ENCODE measurements at places on chromosomes 16 and 17. TPM values are rescaled to one million over a fixed set of nuclear protein-coding genes. Genes with fewer than 3 reads are reported as not detected.

DNA sequence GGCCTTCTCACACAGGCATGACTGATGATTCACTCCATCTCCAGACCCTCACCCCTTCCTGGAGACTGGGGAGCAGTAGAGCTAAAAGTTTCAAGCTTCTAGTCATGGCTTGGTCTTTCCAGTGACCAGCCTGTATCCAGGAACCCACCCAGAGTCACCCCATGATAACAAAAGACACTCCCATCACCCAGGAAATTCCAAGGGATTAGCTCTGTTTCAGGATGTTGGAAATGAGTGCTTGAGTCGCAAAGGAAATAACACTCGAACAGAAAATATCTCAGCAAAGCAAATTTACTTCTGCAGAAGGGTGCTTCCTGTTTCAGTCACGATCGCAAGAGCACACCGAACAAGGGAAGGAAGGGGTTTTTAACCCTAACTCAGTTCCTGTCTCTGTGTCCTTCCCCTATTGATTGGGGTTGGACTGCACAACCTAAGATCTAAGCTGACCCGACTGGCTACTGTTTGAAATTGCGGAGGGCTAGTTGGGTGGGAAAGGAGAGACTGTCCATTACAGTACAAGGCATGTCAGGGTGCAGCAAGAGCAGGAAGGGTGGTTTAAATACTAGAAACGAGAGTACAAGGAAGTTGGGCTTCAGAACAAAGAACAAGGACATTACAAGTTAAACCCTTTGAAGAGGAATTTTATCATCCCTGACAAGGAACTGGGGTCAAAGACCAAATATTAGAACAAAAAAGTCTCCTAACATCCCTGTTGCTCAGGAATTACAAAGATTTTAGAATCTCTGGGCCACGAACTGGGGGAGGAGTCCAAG lies 224.4 kb upstream of the CACNG5 start:
- no peak for DNase-seq

DNA sequence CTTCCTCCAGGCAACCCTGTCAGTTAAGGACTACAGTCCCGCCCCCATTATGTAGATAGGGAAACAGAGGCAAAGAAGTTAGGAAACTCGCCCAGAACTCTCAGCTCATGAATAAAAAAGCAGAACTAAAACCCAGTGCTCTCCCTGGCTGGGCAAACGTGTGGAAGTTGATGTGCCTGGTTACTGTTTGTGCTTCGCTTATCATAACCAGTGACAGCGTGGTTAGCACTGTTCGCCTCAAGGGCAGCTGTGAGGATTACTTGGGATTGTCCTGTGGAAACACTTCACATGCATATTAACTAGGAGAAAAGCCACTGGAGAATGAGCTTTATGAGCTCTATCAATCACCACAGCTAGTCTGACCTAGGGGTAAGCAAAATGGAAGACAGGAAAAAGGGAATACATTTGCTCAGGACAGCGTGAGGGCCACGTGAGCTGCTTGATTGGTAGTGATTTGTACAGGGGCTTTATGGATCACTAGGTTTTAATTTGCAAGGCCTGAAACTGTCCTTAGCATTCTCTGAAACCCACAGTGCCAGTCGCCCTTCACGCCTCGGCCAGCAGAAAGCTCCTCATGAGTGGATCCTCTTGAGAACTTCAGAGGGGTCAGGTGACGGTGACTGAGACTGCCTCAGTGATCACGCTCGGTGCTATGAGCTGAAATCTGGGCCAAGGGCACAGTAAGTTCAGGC lies 19.9 kb downstream of the CYB5D2 start:
- DNase-seq, result no peak

GRCh38 chr17:33260638-33261037 lies 32.5 kb downstream of the ASIC2 start:
- DNase-seq, result no peak

- no peak for DNase-seq
Measured at GRCh38 chr16:26371349-26371869, 679.6 kb downstream of the HS3ST4 start.

MYH1 gene
- not detected for total RNA-seq

DNA sequence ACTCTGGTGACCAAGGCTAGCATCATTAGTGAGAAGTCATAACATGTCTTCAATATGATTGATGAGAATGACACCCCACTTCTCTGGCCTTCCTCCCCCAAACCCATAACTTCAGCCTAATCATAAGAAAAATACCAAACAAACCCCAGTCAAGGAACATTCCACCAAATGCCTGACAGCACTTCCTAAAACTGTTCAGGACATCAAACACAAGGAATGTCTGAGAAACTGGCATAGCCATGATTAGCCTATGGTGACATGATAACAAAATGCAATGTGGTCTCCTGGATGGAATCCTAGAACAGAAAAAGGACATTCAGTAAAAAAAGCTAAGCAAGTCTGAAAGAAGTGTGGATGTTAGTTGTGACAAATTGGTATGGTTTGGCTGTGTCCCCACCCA lies 24.7 kb upstream of the TBX4 start:
- DNase-seq, result no peak

All from G401 (cell line).